ENCODE measurements at places on chromosomes 5 and 9. TPM values are rescaled to one million over a fixed set of nuclear protein-coding genes. Genes with fewer than 3 reads are reported as not detected.

The NTNG2 gene
- total RNA-seq: 0.49 TPM

The QRFP gene
- total RNA-seq: not detected

The SPINK5 gene
- total RNA-seq: not detected

The RGS7BP gene
- total RNA-seq: not detected

The FBXL7 gene
- total RNA-seq: 12.5 TPM

The PMPCA gene
- total RNA-seq: 41.4 TPM

The SEMA4D gene
- 14.2 TPM for total RNA-seq

The IL3 gene
- not detected for total RNA-seq

The GPR150 gene
- total RNA-seq: 0.34 TPM

The PCDHGB6 gene
- total RNA-seq: not detected

The AIF1L gene
- 1.4 TPM for total RNA-seq
